ENCODE measurements at places on chromosomes 1 and 21.
A peak's percentile ranks its signal among the peaks of the same experiment; 100 is the strongest.

- no peak for DNase-seq
These were observed 20.7 kb upstream of the LGALS8 start for GRCh38 chr1:236502972-236503639.

DNA sequence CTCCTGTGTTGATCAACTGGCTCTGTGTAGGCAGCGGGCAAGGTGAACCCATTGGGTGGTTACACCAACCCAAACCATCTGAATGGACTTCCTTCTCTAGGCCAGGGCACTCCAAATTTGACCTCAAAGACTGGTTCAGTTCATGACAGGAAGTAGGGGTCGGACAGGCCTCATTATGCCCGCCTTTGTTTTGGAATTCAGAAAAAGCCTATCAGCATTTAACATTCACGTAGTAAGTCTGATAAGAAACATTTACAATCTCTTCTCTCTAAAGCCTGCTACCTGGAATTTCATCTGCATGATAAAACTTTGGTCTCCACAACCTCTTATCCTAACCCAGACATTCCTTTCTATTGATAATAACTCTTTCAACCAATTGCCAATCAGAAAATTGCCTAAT is 97.1 kb upstream of the ETV3 start:
- no peak for DNase-seq

GRCh38 chr1:209800984-209801834 is 4.7 kb downstream of the IRF6 start:
- peak; percentile 39 for DNase-seq

- DNase-seq = no peak
These were observed 68.5 kb downstream of the NDUFS5 start for GRCh38 chr1:39094685-39095084.

- DNase-seq = no peak
These were observed 44.6 kb downstream of the UBR4 start for GRCh38 chr1:19165501-19165900.

DNA sequence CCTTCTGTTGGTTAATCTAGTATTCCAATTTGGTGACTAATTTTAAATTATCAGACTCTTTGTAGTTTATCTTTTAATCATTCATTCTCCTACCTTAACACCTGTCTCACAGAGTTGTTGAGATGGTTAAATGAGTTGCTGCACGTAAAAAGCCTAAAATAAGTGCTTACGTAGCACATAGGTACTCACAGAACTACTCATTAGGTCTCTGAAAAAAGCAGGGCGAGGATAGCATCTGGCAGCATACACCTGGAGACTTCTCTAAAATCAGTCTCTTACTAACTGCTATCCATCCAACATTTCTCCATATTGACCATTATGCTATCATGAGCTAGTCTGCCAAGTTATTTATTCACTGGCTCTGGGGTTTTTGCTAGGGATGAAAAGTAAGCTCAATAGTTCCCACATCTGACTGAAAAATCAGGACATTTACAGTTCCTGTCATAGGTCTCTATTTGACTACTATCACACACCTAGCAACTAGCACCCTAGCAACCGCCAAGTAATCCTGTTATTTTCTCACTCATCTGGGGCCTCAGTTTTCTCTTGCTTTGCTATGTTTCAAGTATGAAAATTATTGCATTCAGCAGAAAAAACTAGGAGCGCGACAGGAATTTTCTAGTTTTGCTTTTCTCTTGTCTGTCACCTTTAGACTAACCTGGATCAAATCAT is 11.2 kb downstream of the CSDE1 start:
- DNase-seq = no peak

DNA sequence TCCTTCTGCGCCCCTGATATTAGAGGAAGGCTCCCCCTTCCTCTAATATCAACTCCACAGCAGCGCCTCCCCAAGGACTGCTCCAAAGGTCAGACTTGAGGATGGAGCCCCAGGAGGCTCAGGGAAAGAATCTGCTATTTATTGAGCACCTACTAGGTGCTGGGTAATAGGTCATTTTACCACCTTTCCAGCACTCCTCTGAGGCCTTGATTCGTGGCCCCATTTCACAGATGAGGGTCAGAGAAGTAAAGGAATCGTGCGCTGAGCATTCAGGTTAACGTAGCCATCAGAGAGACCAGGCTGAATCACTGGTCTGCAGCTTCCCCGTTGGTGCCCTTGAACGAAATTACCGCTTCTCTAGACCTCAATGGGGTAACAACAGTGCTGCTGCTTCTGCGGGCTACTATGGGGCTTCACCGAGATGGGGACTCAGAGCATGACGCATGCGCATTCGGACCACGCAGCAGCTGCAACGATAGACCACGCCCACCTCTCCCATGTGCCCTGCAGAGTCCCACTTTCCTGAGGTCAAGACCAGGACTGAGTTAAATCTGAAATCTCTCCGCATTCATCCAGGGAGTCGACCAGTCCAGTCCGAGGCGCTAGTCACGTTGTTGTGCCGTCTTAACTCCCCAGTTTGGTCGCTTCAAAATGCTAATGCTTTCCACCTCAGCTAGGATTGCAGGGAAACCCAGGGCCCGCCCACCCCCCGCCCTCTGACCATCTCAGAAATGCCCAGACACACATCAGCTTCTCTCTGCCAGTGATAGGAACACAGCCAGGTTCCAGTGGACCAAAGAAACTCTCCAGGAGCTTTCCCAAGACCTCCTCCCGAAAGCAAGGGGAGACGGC is 12.9 kb downstream of the CAMK2N1 start:
- peak; percentile 72 for DNase-seq

GRCh38 chr1:115099693-115100050 is 10.4 kb upstream of the TSPAN2 start:
- DNase-seq = no peak

DNA sequence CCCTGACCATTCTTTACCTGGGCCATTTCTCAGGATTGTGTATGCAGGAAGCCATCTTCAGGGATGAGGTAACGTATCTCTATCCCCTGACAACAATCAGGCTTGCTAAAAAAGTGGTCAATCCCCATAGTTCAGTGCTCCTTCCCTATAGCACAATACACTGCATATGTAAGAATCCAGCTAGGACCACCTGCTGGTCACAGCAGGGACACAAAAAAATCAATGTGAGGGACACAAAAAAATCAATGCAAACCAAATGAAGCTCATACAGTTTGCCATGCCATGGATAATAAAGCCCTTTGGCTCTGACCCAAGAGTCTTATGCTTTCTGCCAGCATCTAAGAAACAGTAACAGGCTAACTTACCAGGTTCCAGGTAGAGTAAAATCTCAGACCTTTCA is 16.3 kb downstream of the ACBD6 start:
- no peak for DNase-seq

DNA sequence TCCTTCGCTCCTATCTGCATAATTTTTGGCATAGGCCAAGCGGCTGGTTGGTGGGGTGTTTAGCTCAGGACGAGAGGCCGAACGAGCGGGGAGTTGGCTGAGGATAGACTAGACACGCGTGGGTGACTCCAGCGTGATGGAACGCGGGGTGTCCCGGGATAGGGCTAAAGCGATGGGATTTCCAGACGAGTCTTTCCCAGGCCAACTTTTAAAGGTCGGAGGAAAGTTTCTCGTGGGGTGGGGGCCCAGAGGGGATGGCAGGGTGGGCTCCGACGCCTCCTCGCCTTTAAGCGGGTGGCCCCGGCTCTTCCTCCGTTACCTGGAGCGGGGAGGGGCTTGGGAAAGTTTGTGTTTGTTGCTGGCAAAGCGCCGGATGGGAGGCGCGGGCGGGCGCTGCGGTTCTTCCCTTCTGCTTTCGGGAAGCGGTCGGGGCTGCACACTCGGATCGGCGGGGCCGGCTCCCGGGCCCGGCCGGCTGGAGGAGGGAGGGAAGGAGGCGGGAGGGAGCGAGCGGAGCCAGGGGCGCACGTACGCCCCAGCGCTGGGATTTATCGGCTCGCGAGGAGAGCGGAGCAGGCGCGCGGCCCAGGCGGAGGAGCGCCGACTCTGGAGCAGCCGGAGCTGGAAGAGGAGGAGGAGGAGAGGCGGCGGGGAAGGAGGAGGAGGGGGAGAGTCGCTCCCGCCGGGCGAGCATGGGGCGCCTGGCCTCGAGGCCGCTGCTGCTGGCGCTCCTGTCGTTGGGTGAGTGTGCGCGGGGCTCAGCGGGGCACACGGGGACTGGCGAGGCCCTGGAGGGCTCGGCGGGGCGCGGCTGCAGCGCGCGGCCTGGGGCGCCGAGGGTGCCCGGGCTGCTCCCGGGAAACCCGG is at the start of gene PTGFRN:
Gene PTGFRN (plus strand): TSS at position 405 of the 867 bp plus-strand sequence. CDS start 288 bp downstream, at position 693.
- DNase-seq = peak; percentile 61

DNA sequence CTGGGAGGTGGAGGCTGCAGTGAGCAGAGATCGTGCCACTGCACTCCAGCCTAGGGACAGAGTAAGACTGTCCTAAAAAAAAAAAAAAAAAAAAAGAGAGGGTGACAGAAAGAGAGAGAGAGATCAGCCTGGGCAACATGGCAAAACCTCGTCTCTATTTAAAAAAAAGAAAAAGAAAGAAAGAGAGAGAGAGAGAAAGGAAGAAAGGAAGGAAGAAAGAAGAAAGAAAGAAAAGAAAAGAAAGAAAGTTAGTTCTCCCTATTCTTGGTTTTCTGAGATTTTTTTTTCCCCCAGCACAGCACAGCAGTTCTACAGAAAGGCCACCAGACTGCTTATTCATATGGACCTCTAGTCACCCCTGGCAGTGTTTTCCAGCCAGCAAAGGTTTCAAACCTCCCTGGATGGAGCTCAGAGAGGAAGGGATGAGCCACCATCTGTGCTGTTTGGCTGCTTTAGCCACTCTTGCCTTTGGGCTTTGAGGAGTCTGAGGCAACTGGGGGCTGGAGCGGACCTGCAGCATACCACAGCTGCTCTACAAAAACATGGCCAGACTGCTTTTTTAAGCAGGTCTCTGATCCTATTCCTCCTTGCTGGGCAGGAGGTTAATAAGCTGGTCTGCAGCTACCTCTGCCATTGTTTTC is 10.6 kb downstream of the S100A6 start:
- DNase-seq = no peak

DNA sequence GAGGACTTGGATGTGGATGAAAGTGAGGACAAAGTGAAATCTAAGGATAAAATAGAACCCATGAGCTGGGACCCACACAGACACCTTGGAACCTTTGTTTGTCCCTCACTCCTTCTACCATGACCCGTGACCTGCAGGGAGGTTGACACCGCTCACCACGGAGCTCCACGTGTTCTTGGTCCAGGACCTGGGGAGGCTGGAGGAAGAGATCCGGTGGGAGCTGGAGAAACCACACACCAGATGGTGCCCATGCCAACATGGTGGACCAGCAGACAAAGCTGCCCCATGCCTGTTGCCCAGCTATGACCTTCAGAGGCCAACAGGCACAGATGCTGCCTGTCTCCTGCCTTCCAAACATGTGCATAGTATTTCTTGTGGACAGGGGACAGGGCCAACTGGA is 721.9 kb downstream of the PTPRU start:
- no peak for DNase-seq

DNA sequence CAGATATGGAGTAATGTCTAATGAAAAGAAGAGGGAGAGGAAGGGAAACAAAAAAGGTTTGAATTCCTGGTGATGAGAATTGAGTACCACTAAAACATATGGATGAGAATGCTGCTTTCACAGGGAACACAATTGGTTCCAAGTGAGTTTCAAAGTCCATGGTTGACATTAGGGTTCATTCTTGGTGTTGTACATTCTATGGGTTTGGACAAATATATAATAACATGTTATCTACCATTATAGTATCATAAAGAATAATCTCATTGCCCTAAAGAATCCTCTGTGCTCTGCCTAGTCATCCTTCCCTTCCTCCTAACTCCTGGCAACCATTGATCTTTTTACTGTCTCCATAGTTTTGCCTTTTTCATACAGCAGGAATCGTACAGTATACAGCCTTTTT is 20.1 kb downstream of the TMCO1 start:
- no peak for DNase-seq

GRCh38 chr1:111270771-111271463 is 19.7 kb upstream of the CHIA start:
- DNase-seq = no peak

DNA sequence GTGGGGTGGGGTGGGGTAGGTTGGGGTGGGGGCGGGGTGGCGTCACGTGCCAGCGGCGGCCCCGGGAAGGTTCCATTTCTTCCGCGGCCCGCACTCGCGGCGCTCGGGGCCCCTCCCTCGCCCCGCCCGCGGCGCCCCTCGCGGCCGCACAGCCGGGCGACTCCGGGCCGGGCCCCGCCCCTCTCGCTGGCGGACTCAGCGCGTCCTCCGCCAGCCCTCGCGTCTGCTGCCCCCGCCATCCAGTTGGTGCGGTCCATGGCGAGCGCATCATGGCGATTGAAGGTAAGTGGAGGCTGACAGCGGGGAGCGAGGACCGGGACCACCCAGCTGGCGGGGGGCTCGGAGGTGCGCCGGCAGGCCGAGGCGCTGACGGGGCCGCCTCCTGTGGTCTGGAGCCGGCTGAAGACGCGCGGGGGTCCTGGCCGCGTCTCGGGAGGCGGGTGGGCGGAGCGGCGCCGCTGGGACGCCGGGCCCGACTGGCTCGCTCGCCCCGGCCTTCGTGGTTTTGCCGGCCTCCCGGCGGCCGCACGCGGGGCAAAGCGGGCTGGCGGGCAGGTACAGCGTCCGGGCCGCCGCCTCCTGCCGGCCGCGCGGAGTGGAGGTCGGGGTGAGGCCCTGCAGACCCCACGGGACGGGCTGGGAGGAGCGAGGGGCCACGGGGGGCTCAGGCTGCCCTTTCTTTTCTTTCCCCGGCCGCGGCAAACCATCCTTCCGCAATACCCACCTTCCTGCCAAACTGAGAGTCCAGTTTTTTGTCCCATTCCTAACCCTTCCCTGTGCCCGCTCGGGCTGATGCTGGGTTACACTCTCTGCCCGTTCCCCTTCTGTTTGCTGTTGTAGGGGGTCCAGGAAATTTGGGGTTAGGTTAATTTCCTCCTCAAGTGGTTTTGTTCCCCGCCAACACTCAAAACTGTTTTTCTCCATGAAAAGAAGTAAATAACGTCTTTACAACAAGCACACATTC is at the start of gene SYT14:
Gene SYT14 (plus strand): TSS at position 222 of the 964 bp plus-strand sequence. CDS start 48 bp downstream, at position 270.
- DNase-seq = peak; percentile 93

DNA sequence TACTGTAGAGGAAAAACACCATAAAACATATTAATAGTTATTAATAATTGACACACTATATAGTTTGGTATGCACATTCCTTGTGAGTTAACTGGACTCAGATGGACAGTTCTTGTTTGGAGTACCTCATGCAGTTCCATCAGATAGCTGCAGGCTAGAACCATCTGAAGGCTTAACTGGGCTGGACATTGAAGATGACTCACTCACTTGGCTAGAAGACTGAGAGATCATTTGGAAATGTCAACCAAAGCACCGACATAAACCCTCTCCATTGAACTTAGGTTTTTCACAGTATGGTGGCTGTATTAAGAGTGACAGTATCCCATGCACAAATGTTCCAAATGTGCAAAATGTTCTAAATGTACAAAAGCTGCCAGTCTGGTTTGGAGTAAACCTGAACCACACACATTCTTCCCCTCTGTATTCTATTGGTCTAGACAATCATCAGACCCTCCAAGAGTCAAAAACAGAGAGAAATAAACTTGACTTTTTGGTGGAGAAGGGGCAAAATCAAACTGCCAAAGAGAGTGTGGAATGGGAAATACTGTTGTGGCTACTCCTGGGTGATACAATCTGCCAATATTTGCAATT is 708.4 kb downstream of the KCNT2 start:
- DNase-seq = peak; percentile 14

DNA sequence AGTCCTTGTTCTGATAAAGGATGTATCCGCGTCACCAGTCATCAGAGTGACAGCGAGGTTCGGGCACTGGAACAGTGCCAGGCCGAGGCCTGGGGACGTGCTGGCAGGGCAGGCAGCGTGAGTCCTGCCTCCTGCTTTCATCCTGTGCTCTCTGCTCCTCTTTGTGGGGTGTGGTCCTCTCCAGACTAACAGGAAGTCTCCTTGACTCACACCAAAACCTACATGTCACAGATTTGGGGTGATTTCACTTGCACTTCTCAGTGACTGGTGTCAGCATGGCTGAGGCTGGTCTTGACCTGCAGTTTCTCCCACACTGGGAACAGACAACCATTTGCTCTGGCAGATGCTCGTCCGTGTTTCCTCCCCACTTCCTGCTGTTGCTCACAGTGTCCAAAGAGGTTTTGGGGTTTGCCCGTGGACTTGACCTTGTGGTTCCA is 8.8 kb upstream of the NLRP3 start:
- DNase-seq = peak; percentile 32

Data from BE2C (cell line).